ENCODE measurements at places on chromosomes 2 and 18.

GRCh38 chr18:1019191-1019590 is 114.5 kb downstream of the ADCYAP1 start:
- DNase-seq = no peak

DNA sequence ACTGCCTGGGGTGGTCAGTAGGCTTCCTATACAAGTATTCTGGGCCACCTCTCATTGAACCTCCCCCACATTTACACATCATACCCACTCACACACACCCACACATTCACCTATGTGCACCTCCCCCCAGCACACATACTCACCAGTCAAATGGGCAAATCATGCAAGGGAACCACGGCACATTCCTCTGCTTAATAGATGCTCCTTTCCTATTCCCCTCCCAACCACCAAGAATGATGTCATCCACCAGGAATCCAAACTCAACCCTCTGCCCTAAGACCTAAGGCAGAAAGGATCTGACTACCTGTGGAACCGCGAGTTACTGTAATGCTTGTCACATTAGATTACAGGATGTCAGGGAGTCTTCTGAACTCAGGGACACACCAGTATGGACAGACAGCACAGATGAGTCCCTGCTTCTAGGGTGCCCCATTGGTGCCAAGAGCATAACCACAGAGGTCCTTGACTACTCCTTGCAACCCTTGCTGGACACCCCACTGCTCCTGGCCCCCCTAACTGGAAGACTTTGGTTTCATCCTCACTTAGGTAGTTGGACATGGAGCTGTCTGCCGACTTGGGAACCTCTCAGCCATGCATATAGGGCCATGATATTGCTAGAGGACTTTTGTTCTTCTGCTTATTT is 21.5 kb upstream of the CAB39 start:
- DNase-seq = no peak

DNA sequence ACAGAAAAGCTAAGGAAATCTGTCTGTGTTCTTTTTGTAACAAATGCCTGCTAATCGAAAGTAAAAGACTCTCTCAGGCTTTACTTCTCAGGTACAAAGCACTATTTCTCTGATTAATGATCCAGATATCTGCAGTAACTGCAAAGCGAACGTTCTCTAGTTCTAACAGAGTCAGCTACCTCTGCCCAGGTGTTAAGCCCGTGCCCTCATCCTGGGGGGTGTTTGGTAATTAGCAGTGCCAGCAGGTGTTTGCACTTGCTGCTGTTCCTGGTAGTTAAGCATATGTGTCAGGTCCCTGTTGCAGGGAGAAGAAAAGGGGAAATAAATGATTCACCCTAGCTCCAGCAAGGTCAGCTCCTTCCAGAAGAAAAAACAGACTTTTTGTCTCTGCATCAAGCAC is 58.8 kb upstream of the CRIM1 start:
- DNase-seq = no peak

GRCh38 chr2:238731961-238732360 is 115.9 kb upstream of the TWIST2 start:
- peak; percentile 52 for DNase-seq
